ENCODE measurements at places on chromosomes 11 and 22.

- no peak for DNase-seq
Measured at GRCh38 chr11:21625982-21626381, 566.9 kb upstream of the ANO5 start.

GRCh38 chr22:25232301-25232700 lies 12.9 kb downstream of the CRYBB2 start:
- DNase-seq: no peak

- no peak for DNase-seq
Measured at GRCh38 chr11:78920329-78920728, 345.7 kb upstream of the NARS2 start.

DNA sequence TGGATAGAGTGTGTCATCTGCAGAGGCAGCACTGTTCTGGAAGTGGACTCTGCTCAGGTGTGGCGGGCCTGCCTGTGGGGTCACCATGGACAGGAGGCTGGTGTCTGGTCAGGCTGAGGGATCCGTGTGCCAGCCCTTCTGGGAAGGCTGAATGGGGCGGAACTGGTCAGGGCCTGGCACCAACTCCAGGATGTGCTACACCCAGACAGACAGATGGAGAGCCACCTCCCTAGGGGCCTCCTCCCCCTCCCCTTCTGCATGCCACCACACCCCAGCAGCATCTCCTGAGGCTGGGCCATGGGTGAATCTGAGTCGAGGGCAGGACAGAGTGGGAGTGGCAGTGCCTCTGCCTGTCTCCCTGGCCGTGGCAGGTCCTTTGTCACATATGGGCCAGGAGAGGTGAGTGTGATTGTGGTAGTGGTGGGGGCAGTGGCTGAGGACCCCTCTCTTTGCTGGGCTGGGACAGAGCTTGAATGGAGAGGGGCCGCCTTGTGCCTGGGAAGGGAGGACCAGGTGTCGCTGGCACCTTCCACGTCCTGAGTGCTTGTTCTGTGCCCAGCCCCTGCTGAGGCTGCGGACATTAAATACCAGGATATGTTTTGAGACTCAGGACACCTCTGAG lies 29.1 kb downstream of the ST3GAL4 start:
- no peak for DNase-seq

DNA sequence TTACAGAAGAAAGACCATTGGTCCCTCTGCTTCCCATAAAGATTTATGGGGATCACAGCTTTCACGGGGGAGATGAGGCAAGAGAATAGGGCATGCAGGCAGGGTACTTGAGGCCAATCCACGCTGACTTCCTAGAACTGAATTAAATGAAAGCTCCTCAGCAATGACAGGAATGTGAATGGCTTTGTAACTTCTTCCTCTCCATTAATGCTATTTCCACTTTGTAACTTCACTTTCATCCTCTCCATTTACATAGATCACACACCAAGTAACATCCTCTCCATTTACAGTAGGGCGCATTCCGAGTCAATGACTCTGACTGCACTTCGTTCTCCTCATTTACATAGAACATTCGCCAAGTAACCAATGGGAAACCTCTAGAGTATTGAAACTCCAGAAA lies 89.8 kb downstream of the PIWIL4 start:
- no peak for DNase-seq

- DNase-seq: no peak
Measured at GRCh38 chr11:104876324-104876723, 21.9 kb downstream of the CASP12 start.

Measured in stimulated activated CD8-positive, alpha-beta memory T cell treated with anti-CD3 and anti-CD28 coated beads, Interleukin-15, amount 100 ng/mL, for 1 hour (primary cell).